ENCODE measurements at places on chromosomes 11 and 22.
A peak's percentile ranks its signal among the peaks of the same experiment; 100 is the strongest.

GRCh38 chr22:36541831-36542411 lies 13.0 kb upstream of the EIF3D start:
- DNase-seq = no peak

- no peak for DNase-seq
Measured at GRCh38 chr11:103055221-103055890, 36.6 kb downstream of the DCUN1D5 start.

GRCh38 chr11:96178049-96178886 lies 164.7 kb downstream of the MAML2 start:
- DNase-seq = no peak

- peak; percentile 40 for DNase-seq
Measured at GRCh38 chr11:61832754-61833153, 4.7 kb downstream of the FADS2 start.

DNA sequence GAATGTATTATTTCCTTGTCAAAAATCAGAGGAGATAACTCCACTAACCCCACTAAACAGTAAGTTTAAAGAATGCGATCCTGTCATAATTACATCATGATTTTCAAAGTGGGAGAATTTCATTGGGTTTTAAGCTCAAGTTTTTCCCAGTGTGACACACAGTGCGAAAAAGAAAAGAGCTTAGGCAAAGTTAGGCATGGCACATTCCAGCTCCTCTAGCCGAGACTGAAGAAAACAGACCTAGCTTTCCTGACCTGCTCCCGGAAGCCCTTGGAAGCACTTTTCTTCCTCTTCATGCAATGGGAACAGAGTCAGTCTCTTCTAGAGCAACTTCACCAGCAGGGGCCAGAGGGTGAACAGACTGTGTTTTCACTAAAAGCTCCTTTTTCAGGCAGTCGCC lies 76.6 kb upstream of the AKIP1 start:
- peak; percentile 27 for DNase-seq

GRCh38 chr11:5007561-5007960 lies 12.9 kb downstream of the OR51L1 start:
- DNase-seq = no peak
